ENCODE measurements at places on chromosomes 3 and 15.

GRCh38 chr15:34470091-34470490 is 32.5 kb upstream of the GOLGA8A start:
- no peak for DNase-seq

DNA sequence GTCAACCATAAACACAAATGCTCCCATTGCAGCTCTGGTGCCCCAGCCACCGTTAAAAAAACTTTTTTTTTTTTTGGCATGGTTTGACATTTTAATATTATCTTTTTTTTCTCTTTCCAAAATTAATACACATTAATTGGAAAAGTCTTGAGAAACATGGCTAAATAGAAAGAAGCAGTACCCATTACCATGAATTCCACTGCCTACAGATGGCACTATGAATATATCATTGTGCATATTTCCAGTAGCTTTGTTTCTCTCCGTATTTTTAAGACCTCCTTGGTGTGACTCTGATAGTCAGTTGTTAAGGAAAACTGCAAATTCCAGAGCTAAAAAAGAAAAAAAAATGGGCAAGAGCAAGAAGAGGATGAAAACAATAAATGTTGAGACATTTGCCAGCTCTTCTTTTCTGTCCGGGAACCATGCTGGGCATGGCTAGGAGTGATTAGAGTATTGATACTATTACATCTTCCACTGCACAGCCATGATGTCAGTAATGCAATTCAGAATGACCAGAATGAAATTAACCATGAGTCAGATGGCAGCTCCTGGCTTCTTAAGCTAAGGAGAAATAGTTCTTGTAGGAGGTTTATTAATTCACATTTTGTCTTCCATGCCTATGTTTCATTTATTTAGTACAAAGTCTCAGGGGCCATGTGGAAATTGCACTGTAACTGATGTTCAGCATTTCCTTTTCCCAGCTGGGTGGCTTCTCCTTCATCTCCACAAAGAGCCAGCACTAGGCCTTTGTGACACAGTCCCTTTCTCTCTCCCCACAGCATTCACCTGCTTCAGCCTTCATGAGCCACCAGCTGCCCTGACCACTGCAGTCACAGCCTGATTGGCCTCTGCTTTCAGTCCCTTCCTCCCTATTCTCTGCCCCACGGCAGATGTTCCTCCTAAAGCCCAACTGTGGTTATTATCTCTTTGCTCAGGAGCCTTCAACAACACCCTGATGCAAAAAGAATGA is 31.8 kb downstream of the SLC7A14 start:
- no peak for DNase-seq

GRCh38 chr15:89138999-89139612 is 50.9 kb downstream of the ABHD2 start:
- DNase-seq, result no peak

DNA sequence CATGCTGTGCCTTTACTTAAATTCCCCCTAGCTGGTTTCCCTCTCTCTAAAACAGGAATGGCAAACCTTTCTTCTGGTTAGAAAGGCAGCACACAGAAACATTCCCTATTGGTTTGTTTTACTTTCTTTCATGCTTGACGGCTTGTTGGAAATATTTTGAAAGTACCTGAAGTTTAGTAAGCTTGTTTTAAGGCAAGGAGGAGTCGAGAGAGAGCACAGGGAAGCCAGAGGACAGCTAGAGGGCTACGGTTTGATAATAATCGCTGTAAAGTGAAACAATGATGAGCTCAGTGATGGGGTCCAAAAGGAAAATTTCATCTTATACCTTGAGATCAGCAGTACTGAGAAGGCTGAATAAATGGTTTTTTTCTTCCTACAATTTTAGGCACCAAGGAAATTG is 64.1 kb downstream of the ATP13A4 start:
- no peak for DNase-seq

DNA sequence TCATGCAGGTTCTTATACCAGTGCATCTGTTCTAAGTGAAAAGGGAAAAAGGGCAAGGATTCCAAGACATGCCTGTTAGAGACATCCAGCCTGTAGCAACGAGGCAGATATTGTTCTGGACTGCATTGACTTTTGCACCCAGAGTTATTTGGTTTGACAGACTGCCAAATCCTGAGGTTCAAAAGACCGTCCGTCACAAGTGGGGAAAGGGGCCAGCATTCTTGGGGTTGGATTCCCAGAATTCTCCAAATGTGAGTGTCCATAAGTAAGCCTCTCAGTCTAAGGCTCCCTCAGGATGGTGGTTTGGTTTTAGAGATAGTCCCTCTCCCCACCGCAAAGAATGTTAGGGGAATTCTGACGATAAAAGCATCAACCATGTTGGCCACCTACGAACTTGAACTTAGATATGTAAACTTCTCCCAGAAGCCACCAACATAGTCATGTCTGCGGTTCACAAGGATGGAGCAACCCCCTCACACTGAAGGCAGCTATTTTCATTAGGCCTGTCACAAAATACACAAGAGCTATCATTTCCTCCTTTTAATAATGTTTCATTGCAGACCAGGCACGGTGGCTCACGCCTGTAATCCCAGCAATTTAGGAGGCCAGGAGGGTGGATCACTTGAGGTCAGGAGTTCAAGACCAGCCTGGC is 13.6 kb upstream of the LACTB start:
- DNase-seq, result no peak

DNA sequence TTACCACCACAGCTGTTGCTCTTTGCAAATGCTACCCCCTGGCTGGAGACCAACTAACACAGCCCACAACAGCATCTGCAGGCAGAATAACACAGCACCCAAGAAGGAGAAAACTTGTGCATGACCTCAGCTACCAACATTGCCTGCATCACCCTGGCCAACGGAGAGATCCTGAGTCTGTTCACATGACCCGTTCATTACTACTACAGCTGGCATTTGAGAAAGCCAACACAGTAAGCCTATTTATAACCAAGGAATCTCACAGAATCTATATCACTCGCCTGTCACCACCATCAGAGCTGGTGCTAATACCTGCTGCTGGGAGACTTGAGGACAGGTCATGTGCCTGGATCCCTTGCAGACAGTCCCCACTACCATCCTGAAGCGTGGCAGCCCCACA is 215.2 kb downstream of the POLQ start:
- no peak for DNase-seq

- DNase-seq, result no peak
Observed at GRCh38 chr3:127978636-127979035, 63.6 kb downstream of the KBTBD12 start.

DNA sequence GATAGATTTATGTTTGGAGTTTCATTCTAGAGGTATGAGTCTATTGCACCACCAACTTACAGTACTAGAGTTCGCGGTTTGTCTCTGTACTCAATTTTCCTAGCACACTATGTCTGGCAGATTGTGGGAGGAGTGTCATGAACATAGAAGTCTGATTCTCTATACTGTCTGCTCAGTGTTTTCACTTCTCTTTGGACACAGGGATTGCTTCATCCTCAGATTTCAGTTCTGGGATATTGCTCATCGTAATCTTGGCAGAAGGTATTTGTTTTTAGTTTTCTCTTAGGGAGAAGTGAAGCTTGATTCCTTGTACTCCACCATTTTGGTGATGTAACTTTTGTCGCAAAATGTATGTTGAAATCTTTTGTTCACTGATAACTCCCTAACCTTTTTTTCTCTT is 27.8 kb upstream of the AZI2 start:
- no peak for DNase-seq

GRCh38 chr3:15536856-15537255 is 15.3 kb upstream of the COLQ start:
- DNase-seq, result no peak
